ENCODE measurements at places on chromosomes 3 and 15.

GRCh38 chr3:66450390-66451022 lies 50.3 kb downstream of the LRIG1 start:
- DNase-seq = no peak

DNA sequence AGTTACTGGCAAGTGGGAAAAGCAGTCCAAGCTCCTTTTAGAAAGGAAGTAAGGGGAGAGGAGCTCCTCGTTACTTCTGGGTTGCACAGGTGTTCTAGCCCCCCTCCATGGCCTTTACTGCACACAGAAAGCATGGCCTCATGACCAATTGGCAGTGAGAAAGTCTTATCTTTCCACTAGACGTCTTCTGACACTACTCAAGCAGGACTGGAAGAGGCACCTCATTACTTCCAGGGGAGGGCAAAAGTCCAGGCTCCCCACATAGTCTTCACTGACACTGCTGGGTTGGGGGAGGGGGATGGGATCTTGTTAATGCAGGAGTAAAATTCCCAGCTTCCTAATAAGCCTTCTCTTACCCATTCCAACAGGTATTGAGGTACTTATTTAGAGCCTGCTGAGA lies 27.6 kb upstream of the TM2D3 start:
- DNase-seq = no peak

DNA sequence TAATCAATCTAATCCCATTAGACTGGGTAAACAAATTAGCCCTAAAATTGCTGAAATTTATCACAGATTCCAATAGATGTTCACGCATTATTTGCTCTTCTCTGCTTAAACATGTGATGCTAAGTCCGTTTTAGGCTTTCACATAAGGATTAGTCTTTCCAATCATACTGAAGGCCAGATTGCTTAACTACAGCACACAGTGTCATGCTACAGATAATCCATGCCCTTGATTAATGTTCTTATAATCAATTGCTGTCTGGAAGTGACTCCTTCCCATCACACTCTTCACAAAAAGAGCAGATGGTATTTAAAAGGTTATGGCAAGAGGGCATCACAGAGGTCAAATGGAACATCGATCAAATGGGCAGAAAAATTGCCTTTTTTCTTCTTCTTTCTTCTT lies 471.5 kb upstream of the ROBO1 start:
- DNase-seq = no peak

DNA sequence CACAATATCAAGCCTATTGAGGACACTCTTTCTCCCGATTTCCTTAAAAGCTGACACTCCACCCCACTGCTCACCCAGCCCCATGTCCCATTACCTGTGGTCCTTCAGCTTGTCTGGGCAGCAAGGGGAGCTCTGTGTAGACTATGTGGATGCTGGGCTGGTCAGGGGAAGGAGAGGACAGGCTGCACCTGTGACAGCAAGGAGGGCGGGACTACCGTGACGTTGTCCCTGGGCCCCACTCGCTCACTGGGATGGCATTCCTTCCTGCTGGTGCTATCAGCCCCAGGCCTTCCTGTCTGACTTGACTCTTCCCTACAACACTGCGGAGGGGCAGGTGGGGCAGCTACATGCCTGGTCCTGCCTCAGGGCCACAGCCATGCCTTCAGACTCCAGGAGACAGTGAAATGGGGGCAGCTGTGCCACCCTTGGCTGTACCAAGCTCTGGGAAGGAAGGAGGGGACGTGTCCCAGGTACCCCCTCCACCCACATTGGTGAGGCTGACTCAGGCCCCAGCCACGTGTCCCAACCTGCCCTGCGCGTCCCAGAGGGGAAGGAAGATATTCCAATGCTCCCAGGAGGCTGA lies at the start of gene TMEM40:
TSS of gene TMEM40 (minus strand) at position 163 of the 583 bp plus-strand sequence. CDS start 9,427 bp downstream, outside the sequence.
- DNase-seq = no peak

DNA sequence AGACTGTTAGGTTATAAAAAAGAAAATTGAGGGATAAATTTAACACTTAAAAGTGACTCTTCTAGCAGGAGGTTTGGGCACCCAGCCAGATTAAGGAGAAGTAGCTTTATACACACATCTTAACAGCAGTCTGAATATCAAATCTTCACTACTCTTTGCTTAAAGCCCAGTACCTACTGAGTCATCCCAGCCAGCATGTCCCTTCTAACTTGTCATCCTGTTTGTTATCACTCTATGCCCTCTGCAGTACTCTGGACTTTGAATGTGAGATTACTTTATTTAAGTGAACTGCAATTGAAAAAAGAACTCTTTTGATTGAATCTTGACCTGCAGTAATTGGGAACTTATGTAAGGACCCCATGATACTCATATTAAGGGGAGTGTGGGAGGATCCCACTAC lies 77.6 kb downstream of the FHIT start:
- DNase-seq = no peak

DNA sequence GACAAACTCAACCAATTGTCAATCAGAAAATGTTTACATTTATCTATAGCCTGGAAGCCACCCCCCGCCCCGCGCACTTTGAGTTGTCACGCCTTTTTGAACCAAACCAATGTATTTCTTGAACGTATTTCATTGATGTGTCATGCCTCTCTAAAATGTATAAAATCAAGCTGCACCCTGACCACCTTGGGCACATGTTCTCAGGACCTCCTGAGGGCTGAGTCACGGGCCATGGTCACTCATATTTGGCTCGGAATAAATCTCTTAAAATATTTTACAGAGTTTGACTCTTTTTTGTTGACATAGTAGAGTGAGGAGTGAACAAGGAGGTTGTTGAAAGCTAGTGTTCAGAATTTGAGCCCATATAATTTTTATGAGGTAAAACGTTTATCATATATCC lies 6.5 kb downstream of the MCTP2 start:
- no peak for DNase-seq

DNA sequence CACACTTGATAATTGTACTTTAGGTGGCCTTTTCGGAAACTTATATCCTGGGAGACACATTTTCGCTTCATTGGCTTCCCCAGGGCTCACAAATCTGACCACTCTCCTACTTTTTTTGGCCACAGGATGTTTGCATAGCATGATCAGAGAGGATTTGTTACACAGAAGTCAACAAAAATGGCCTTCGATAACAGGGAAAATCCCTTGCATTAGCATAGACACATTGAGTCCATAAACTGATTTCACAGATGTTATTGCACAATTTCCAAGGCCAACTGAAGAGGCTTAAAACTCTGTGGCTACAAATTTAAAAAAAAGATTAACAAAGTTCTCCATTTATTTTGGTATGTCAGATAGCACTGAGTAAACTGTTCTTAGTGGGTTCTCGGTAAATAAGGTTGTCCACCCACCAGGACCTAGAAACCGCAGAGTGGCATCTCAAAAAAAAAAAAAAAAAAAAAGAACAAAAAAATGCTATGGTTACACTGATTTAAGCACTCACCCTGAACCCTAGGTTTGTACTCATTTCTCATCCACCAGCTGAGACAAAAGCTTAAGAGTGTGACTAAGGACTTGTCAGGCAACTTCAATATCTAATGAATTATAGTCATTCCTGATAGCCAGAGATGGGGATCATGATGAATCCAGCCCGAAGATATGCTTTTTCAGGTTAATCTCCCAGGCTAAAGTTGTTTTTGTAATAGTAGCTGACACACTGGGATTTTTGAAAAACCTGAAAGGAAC lies 188.9 kb upstream of the SYNPR start:
- no peak for DNase-seq

GRCh38 chr3:136910697-136911096 lies 47.1 kb upstream of the IL20RB start:
- no peak for DNase-seq

DNA sequence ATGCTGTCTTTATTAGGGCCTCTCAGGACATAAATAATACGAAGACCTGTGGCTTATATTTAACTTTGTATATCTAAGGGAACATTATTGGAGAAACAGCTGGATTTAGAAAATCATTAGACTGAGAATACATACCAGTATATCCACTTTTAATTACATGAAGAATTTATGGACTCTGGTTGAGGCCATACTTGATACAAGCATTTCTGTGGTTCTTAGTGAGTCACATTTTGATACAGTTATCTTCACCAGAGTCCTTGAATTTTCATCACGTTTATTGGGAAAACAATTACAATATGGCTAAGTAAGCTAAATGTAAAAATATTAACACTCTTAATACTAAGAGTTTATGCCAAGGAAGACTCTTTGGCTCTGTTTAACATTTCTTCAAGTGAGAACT lies 9.9 kb downstream of the KIF23 start:
- no peak for DNase-seq

- peak; percentile 25 for DNase-seq
Measured at GRCh38 chr15:80660119-80660518, 35.0 kb upstream of the ABHD17C start.

DNA sequence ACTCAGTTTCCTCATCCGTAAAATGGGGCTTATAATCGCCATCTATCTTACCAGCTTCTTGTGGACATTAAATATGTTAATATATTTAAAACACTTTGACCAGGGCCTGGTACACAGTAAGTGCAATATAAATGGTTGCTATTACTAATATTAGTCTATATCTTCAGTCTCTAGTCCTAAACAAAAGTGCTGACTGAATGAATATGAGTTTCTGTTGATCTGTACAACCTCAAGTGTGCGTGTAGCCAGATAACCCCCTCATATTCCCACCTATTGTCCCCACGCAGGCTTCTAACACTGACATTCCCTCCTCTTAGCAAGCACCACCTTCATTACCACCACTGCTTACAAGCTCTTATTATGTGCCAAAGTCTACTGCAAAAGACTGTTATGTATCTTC lies 27.6 kb upstream of the LMCD1 start:
- no peak for DNase-seq

Data from iPS DF 6.9 (cell line).